Transverse colon (tissue), 4 donors: ENCODE measurements at places on chromosomes 2 and 18.

DNA sequence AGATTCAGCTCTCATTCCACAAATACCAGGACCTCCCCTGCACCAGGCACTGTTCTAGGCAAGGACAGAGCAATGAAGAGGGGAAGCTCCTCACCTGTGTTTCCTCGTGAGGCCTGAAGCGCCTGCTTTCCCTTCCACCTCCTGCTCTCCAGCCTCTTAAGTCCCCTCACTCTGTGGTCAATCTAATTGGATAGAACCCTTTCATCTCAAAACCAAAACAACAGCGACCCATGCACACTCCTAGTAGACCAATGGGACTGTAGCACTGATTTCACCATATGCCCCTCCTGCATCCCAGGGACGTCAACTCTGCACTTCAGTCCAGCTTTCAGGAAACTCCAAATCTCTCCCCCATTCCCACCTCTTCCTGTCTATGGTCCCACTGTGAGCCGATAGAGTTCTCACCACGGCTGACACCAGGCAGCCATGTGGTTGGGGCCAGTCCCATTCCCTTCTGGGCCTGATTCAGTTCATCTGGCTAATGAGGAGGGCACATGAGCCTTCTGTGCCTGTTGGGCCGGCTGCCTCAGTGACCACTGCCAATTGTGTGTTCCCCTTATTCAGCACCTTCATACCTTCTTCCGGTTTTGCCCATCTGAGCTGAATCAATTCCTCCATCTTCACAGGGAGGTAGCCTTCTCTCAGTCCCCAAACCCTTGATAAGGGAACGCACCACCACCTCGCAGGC lies 33.3 kb upstream of the MAT2A start:
- H3K4me3 ChIP-seq: no peak overlapping the region
- H3K4me1 ChIP-seq: peaks cover 3% of the 10 kb centered on the region
- no peaks in the 10 kb centered on the region for H3K27me3 ChIP-seq
- peak overlapping the region; percentile 55 for H3K27ac ChIP-seq
- no peak for DNase-seq
- H3K36me3 ChIP-seq: no peaks in the 10 kb centered on the region

- H3K4me1 ChIP-seq: no peaks in the 10 kb centered on the region
- no peak overlapping the region for H3K27ac ChIP-seq
- H3K36me3 ChIP-seq: no peaks in the 10 kb centered on the region
- H3K4me3 ChIP-seq: no peak overlapping the region
- H3K27me3 ChIP-seq: no peaks in the 10 kb centered on the region
Observed at GRCh38 chr18:76398295-76398694, 96.7 kb downstream of the ZNF516 start.

GRCh38 chr2:144475569-144476275 lies 44.2 kb downstream of the ZEB2 start:
- no peaks in the 10 kb centered on the region for H3K36me3 ChIP-seq
- peaks cover 20% of the 10 kb centered on the region for H3K27me3 ChIP-seq
- no peak for DNase-seq
- H3K27ac ChIP-seq: no peak overlapping the region

- H3K4me3 ChIP-seq: no peak overlapping the region
- H3K4me1 ChIP-seq: peaks cover 26% of the 10 kb centered on the region
- peak overlapping the region; percentile 52 for H3K27ac ChIP-seq
Observed at GRCh38 chr2:84526562-84526961, 10.3 kb downstream of the DNAH6 start.

- peak; percentile 27 for DNase-seq
- H3K4me1 ChIP-seq: no peaks in the 10 kb centered on the region
- no peaks in the 10 kb centered on the region for H3K27me3 ChIP-seq
- no peak overlapping the region for H3K27ac ChIP-seq
- peaks cover 5% of the 10 kb centered on the region for H3K36me3 ChIP-seq
- H3K4me3 ChIP-seq: no peak overlapping the region
Observed at GRCh38 chr2:240595381-240596079, 9.0 kb downstream of the CAPN10 start.

GRCh38 chr2:152307863-152308262 lies 27.1 kb upstream of the FMNL2 start:
- H3K4me1 ChIP-seq: no peaks in the 10 kb centered on the region
- no peaks in the 10 kb centered on the region for H3K27me3 ChIP-seq
- no peak overlapping the region for H3K4me3 ChIP-seq
- no peaks in the 10 kb centered on the region for H3K36me3 ChIP-seq
- no peak for DNase-seq
